Suppressor macrophage treated with lipopolysaccharide for 4 hours (primary cell): ENCODE measurements at places on chromosomes 6 and 20.

GRCh38 chr6:167700199-167700598 is 126.5 kb upstream of the AFDN start:
- DNase-seq: no peak

DNA sequence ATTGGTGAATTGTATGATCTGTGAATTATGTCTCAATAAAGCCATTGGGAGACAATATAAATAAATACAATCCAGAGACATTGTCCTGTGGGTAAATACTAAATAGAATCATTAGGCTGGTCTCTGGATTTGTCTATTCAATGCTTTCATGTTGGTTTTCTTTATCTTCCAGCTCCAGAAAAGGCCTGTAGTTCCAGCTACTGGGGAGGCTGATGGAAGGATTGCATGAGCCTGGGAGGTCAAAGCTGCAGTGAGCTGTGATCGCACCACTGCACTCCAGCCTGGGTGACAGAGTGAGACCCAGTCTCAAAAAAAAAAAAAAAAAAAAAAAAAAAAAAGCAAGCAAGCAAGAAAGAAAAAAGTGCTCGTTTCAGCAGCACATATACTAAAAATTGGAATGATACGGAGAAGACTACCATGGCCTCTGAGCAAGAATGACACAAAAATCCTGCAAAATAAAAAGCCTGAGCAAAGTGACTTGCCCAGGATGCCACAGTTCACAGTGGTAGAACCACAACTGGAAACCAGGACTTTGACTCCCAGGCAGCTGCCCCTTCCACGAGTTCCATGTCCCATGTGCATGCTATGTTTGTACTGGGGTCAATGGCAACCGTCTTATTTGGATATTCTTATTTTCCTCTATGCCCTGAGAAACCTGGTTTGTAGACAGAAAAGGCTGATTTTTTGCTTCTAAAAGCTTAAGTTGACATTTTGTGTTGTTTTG is 33.6 kb upstream of the GMPR start:
- DNase-seq: no peak

DNA sequence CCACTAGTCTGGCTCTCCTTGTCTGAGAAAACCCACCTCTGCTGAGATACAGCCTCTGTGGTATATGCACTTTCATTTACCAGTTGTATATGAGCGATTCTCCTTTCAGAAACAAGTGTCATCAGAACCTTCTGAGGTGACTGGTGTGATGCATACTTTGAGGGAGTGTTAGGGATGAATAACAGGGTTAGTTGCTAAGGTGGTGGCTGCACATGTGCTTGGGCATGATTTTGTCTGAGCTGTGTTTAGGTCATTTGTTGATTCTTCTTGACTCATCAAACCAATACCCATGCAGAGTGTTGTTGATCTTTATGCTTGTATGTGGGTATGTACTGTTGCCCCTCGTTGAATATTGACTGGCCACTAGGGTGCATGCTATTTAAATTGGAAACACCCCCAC is 25.7 kb downstream of the DTD1 start:
- DNase-seq: no peak

- no peak for DNase-seq
These were observed 25.9 kb upstream of the PTCHD4 start for GRCh38 chr6:48136856-48137255.

DNA sequence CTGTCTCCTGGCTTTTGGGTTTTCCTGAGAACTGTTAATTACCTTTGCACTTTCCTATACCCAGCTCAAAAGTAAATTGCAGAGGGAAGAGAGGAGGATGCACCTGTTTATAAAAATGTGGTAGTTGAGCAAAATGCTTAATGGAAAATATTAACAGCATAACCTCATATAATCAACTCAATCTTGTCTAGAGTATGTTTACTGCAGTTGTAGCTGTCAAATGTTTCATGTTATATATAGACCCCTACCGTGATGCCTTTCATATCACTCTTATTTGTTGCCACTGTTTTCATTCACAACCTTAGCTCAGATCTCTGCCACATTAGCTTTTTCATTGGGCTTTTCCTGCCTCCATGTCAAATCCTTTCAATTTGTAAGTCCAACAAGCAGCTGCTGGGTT is 36.0 kb downstream of the ANKRD6 start:
- DNase-seq: no peak

DNA sequence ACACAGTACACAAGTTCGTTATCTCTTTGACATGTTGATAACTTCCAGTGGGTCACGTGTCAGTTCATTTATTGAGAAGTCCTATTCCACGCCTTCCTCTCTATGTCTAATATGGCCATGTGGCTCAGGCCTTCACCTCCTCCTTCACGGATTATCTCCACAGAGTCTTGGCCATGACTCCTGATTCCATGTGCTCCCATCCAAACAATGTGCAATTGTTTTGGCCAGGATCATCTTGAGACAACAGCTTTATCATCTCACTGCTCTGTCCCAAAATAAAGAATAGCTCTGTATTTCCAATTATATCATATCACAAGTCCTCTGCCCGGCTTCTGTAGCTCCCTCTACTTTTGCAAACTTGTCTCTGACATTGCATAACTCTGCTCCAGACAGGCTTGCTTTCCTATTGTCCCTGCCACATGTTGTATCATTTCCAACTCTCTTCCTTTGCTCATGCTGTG is 11.1 kb upstream of the TXNDC5 start:
- DNase-seq: no peak

GRCh38 chr20:13863244-13863643 is 78.4 kb downstream of the NDUFAF5 start:
- peak; percentile 75 for DNase-seq

GRCh38 chr6:32153564-32154513 is at the start of gene PPT2:
TSS of gene PPT2 (plus strand) at chr6:32154141. CDS start at chr6:32154595, 454 bp downstream.
- peak; percentile 38 for DNase-seq

DNA sequence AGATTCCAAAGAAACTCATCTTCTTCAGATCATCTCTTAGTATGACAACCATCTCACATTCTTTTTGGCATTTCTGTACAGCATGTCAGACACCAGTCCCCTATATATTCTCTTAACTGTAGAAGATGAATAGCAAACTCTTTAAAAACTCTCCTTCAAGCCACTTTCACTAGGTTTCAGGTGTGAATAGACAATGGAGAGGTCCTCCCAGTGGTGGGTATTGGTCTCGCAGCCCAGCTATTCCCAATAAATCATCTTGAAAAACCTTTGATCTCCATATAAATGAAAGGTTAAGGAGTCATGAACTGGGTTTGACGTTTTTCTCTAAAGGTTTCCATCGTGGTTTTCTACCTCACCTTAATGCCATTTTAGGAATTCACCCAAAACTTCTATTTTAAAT is 180.0 kb downstream of the GJA1 start:
- DNase-seq: no peak

DNA sequence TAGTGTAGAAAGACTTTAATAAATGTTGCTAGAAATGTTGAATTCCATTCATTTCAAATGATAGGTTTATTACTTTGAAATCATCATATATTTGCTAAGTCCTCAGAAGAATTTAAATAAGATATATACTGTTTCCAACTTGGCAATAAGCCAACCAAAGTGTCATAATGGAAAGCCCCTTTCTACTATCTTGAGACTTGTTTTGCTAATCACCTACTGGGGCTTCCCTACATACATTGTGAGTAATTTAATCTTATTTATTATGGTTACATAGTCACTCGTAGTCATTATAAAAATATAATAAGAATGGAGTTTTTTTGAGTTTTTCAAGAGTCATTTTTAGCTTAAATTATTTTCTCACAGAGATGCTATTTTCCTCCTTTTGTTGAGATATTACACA is 20.7 kb downstream of the COL19A1 start:
- no peak for DNase-seq

- no peak for DNase-seq
These were observed 164.0 kb downstream of the FARS2 start for GRCh38 chr6:5425267-5425666.

DNA sequence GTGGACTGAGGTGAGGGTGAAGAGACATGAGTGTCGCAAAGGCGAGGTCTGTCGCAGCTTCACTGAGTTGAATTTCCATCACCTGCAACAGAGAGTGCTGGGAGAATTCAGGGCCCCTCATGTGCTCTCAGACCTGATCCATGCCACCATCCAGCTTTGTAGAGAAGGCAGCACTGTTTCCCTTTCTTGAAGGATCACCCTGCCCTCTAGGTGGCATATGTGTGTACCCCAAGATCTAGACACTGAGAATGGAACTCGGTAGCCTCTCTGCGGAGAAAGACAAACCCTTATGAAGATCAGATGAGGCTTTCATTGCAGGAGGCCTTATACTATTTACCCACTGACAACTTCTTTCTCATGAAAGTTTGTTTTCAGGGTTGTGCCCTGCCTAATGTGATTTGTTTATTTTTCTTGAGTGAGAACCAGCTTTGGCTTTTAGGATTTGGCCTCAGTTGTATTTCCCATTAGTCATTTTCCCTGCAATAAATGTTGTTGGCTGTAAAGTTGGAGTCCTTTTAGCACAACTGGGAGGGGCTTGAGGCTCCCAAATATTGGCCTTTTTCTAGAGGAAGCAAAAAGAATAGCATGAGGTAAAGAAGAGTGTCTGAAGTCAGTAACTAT is 811.3 kb downstream of the DHX35 start:
- DNase-seq: no peak

DNA sequence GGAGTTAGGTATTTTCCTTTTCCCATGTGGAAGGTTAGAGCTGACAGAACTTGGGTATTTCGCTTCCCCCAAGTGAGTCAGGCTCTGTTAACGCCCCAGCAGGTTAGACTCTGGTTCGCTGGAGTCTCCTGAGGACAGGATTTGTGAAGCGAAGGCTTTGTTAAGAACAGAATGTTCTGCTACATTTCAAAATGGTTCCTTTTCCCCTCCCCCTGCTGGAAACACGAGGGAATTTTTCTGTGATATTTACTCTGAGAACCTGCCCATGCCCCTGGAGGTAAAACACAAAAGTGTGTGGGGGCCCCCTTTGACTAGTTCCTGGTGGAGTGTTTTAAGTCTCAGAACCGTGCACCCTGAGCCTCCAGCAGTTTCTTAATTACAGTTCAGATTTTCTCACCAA is 731.4 kb upstream of the CITED2 start:
- DNase-seq: no peak

- peak; percentile 80 for DNase-seq
These were observed 59.1 kb downstream of the KIF16B start for GRCh38 chr20:16514140-16514539.

- no peak for DNase-seq
These were observed 148.7 kb downstream of the CD83 start for GRCh38 chr6:14266266-14266665.

GRCh38 chr6:72365773-72366172 is 256.1 kb upstream of the KCNQ5 start:
- no peak for DNase-seq

DNA sequence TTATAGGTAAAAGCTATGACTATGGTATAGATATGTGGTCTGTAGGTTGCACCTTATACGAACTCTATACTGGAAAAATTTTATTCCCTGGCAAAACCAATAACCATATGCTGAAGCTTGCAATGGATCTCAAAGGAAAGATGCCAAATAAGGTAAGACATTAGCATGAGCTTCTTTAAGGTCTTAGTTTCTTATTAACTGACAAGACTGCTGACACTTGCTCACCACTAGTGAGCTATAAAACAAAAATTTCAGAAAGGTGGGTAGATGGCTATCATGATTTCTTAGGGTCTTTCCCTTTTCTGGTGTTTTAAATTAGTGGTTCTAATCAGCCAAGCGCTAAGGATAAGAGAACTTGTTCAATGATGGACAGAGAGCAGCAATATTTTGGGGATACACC is 21.9 kb downstream of the FAM217A start:
- no peak for DNase-seq

DNA sequence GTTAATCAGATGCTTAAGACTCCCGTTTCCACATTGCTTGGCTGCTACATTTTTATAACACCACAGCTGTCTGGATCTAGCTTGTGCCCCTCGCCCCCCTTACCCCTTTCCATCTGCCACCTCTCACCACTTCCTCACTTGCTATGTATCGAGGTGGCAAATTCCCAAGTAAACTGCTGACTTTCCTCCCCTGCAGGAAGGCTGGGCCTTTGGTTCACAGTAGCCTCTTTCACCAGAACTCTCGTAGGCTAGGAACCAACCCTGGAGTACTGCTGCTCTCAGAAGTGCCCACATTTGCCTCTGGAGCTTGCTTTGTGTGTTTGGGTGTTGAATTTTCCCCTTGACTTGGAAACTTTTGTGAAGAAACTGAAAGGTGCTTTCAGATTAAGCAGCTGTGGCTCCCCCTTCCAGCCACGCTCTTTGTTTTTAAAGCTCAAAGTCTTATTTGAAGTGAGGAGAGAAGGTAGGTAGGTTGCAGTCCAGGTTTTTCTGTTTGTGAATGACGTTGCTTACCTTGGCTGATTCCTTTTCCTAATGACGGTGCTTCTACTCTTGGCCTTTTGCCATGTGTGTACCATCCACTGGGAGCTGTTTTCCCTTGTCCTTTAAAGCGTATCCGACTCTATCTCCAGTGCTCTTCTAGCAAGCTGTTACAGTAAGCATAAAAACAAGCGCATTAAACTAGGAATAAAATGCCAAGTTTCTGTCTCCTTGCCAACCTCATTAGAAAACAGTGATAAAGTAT is 90.4 kb downstream of the CARMIL1 start:
- DNase-seq: no peak

DNA sequence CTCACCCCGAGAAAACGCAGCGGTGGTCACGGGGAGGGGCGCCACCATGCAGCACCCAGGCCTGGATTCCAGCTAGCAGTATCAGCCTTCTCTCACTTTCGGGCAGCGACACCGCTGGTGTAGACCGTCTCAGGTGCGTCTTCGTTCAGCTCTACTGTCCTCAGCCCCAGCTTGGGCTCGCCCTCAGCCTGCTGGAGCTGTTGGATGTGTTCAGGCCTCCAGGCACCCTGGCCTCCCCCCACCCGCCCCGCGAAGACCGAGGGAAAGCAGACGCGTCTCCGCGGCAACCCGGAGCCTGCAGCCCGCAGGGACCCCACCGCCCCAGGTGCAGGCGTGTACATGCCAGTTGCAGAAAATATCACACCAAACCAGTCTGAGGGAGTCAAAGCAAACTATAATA is 60.8 kb upstream of the CARMIL1 start:
- no peak for DNase-seq

DNA sequence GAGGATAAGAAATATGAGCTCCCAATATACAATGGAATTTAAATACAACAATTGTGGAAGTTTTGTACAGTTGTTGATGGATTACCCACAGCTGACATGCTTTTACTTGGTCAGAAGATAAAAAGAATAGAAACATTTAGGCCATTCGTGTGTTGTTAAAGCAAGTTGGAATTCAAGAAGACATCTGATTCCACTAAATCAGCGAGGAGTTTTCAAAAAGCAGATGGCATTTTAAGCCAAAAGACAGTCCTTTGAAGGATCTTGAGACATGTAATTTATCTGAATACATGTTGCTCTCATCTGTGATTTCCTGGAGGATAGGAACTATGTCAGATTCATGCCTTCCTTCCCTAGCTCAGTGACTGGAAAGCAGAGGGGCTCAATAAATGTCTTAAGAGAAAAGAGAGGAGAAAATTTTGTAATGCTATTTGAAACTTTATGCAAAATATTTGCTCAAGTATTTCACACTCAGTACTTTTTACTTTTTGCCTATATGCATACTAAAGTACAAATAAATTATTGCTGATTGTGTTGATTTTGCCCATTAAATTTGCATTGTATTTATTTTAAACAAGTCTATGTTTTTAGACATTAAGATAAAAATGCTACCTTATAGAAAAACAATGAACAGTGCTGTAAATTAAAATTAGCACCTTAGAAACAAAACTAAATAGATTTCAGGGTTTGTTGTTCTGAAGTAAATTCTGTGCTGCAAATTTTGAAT is 733.8 kb upstream of the FLRT3 start:
- DNase-seq: no peak

- no peak for DNase-seq
These were observed 270.6 kb upstream of the MARCKS start for GRCh38 chr6:113586413-113587077.
